ENCODE measurements at places on chromosomes 7 and 10.

GRCh38 chr10:9781666-9782065 lies 1236.0 kb upstream of the CELF2 start:
- no peak for DNase-seq

- no peak for DNase-seq
Measured at GRCh38 chr7:50858528-50859245, 76.0 kb upstream of the GRB10 start.

- no peak for DNase-seq
Measured at GRCh38 chr7:4712281-4713182, 30.4 kb downstream of the FOXK1 start.

- DNase-seq, result no peak
Measured at GRCh38 chr7:27419581-27420177, 177.1 kb downstream of the EVX1 start.

DNA sequence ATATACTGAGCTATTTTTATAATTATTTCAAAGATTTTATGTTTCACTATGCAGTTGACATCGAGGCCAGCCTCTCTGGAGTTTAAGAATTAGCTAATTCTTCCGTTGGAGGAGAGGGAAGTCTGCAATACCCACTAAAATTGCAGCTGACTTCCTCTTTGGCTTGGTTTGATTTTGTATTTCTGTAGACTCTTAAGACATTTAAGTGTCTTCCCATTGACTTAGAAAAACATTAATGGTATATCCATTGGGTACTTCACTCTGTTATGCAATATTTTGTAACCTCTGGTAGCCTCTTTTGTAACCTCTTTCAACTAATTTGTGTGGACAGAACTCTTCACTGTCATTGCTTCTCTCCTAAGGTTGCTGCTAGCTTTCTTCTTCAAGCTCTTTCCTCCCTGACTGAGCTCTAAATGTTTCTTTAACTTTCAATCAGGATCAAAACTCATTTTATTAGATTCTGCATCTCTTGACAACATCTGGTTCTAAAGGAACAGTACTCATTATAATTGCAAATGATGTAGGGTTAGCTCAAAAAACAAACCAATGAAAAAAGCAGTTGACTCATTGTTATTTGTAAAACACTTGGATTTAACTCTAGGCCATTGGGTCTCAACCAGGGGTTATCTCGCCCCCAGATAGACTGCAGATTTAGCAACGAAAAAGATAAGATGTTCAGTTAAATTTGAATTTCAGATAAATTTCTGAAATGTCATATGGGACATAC lies 1.7 kb upstream of the ANKRD22 start:
- no peak for DNase-seq

- DNase-seq, result peak; percentile 79
Measured at GRCh38 chr7:132783824-132784223, 207.6 kb upstream of the PLXNA4 start.

- no peak for DNase-seq
Measured at GRCh38 chr7:86768967-86769760, 125.5 kb downstream of the GRM3 start.

DNA sequence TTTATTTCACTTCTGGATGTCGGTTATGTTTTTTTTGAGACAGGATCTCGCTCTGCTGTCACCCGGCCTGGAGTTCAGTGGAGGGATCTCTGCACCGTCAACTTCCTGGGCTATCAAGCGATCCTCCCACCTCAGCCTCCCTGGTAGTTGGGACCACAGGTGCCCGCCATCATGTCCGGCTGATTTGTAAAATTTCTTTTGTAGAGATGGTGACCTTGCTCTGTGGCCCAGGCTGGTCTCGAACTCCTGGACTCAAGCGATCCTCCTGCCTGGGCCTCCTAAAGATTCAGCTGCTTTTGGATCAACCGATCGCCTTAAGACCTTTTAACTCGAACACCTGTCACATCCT lies 606 bp upstream of the RABGEF1 start:
- no peak for DNase-seq

GRCh38 chr10:33460505-33461294 lies 126.2 kb upstream of the NRP1 start:
- DNase-seq, result no peak

GRCh38 chr10:96831867-96832720 lies at the start of gene LCOR:
LCOR (plus strand) TSS chr10:96832298; CDS start chr10:96949058, 116,760 bp downstream.
- peak; percentile 95 for DNase-seq

- DNase-seq, result no peak
Measured at GRCh38 chr7:120799147-120799546, 58.8 kb downstream of the TSPAN12 start.

GRCh38 chr7:21898265-21898930 lies 47.3 kb downstream of the CDCA7L start:
- no peak for DNase-seq

Data from RWPE1 (cell line).